ENCODE measurements at places on chromosomes 16 and 17.
A peak's percentile ranks its signal among the peaks of the same experiment; 100 is the strongest.

DNA sequence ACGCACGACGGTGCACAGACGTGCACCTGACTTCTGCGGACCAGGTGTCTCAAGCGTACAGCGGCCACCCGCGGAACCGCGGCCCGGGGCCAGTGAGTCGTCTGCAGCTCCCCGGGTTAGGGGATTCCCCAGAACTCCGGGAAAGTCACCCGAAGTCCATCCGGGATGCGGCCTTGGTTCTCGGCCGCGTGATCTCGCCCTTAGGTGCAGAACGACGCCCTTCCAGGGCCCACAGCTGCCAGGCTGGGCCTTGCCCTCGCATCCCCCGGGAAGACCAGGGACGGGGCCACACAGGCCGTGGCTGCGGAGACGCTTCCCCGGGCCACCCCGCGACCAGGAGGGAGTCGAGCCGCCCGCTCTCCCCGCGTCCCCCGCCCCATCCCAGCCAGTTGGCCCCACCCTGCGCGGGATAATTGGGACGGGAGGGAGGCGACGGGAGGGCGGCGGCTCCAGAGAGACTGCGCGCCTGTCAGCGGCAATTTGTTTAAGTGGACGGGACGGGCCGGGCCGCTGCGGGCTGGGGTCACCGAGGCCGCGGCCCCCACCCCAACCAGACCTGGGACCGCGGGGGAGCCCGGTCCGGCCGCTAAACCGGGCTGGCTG, 3.6 kb upstream of the TBX2 start:
- no peak for DNase-seq

GRCh38 chr16:7805686-7806396, 473.2 kb downstream of the RBFOX1 start:
- DNase-seq, result no peak

- DNase-seq, result no peak
Measured at GRCh38 chr16:69644790-69645189, 79.0 kb downstream of the NFAT5 start.

DNA sequence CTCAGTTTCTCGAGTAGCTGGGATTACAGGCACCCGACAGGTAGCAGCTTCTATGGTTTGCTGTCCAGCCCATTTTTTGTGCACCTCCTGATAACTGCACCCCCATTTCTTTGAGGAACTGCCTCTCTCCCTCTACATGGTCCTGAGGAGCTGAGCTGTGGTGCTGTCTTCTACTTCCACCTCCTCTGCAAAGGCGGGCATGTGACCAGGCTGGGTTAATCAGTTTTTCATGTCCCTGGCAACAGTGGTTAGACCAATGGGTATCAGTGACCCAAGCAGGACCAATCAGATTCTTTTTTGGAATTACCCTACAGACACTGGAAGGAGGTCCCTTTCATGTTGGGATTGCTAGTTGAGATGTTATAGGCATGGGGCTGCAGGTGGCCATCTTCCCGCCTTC, 41.3 kb downstream of the TBX21 start:
- no peak for DNase-seq

DNA sequence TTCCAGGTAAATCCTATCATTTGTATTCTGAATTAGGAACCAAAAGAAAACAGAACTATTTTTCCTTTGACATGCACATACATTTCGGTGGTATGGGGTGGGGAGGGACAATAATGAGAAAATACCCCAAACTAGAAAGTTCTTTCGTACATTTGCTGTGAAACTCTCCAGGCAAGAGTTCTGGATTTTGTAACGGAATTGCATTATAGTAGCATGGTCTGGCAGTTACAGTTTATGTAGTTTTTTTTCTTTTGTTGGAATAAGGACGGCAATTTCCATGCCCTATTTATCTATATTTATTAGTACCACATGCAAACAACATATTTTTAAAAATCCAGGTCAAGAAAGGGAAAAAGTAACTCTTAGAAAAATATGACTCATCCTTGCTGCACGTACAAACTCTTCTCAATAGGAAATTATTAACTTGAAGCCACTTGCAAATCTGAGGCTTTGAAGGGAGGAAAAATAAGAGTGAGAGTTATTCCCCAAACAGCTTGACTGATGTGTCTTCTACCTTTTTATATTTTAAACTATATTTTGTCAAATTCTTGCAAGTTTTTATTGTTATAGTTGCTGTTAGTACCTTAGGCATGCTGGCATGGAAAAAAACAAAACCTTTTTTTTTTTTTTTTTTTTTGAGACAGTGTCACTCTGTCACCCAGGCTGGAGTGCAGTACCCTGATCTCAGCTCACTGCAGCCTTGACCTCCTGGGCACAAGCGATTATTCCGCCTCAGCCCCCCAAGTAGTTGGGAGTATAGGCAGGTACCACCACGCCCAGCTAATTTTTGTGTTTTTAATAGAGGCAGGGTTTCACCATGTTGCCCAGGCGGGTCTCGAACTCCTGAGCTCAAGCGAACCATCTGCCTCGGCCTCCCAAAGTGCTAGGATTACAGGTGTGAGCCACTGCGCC, 69.3 kb downstream of the WWP2 start:
- DNase-seq, result no peak

GRCh38 chr17:57608369-57609124, 136.6 kb downstream of the CCDC182 start:
- DNase-seq, result no peak

GRCh38 chr16:11631214-11631613, 37.0 kb upstream of the SNN start:
- no peak for DNase-seq

DNA sequence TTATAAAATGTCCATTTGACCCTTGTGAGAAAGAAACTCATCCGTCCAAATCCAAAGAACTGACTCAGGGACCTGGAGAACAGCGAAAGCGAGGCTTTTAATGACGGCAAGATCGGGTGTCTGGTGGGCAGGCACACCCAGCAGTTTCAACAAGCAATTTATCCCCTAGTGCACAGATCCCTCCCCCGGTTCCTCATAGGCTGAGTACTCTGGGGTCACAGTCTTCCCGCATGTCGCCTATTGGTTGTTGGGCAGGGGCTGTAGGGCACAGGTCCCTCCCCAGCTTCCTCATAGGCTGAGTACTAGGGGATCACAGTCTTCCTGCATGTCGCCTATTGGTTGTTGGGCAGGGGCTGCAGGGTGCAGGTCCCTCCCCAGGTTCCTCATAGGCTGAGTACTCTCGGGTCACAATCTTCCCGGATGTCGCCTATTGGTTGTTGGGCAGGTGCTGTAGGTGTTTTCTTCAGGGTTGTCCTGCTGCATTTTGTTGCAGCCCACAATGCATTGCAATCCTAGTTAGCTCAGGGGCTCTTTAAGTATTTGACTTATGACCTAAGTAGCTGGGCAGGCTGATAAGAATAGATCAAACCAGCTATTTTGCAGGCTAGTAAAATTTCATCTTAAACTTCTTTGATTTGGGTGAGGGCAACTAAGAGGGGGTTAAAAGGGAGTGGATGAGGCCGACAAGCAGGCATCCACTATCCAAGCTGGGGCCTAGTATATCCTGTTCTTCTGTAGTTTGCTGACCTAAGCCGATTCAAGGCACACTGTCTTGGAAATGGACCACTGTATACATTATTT, 3.6 kb upstream of the UTS2R start:
- no peak for DNase-seq

DNA sequence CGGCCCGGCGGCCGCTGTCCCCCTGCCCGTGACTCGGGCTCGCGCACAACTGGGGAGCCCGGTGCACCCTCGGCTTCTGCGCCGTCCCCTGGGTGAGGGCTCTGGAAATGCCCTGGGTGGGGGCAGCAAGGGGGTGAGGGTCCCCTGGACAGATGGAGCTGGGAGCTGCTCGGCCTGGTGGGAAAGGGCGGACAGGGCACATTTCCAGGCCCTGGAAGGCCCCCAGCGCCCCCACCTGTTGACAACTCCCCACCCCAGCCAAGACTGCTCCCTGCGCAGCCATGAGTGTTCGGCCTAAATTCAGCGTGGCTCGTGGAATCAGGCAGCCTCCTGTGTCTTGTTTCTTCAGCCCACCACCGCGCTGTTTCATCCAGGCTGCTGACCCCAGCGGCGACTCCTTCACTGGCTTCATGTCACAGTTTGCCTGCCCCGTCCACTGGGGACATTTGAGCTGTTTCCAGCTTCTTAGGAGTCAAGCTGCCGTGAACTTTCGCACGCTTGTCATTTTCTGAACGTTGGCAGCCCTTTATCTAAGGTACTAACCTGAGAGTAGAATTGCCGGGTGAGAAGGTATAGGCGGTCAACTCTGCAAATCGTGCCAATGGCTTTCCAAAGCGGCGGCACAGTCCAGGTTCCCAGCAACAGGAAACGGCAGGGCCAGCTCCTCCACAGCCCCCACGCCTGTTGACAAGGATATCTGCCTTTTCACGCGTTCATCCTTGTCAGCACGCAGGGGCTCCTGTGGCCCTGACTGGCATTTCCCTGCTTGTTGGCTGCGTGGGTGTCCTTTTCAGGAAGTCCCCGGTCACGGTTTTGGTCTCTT, 895 bp downstream of the UTS2R start:
- DNase-seq, result no peak

DNA sequence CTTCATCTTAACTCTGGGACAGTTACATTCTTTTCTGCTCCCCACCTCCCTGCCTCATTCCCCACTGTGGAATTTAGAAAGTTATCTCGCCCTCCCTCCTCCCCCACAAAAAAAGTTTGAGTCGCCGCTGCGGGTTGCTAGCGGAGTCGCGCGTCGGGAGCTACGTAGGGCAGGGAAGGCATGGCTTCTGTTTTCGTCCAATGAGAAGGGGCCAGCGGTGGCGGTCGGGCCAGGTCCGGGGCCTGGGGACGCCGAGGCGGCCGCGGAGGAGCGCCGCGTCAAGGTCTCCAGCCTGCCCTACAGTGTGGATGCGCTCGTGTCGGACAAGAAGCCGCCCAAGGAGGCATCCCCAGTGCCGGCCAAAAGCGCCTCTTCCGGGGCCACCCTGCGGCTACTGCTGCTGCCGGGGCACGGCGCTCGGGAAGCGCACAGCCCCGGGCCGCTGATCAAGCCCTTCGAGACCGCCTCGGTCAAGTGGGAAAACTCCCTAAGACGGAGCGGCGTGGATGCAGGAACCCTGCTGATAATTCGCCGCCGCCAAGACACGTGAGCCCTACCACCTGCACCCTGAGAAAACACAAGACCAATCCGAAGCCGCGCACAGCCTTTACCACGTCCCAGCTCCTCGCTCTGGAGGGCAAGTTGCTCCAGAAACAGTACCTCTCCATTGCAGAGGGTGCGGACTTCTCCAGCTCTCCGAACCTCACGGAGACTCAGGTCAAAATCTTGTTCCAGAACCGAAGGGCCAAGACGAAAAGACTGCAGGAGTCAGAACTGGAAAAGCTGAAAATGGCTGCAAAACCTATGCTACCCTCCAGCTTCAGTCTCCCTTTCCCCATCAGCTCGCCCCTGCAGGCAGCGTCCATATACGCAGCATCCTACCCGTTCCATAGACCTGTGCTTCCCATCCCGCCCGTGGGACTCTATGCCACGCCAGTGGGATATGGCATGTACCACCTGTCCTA, 8.9 kb downstream of the OR4D1 start:
- no peak for DNase-seq

GRCh38 chr16:17607075-17607509, 136.3 kb upstream of the XYLT1 start:
- DNase-seq, result no peak

DNA sequence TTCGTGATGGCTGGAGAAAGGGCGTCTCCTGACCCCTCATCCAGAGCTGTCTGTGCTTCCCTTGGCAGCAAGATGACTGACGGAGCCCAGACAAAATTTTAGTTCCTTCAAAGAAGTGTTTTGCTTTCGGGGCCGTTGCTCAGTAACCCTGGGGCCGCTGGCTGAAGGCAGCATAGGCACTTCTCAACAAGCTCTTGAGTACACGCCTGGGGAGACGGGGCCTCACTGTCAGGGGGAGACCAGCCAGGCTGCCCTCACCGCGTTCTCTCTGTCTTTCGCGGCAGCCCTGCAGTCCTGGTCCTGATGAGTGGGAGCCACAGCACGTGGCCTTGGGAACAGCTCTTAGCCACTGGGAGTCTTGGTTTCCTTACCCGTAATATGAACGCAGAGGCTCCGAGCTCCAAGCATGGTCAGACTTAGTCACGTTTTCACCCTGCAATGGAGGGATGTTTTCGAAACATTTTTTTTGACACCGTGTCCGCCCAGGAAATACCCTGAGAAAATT, 86.0 kb downstream of the IRF8 start:
- DNase-seq, result no peak

DNA sequence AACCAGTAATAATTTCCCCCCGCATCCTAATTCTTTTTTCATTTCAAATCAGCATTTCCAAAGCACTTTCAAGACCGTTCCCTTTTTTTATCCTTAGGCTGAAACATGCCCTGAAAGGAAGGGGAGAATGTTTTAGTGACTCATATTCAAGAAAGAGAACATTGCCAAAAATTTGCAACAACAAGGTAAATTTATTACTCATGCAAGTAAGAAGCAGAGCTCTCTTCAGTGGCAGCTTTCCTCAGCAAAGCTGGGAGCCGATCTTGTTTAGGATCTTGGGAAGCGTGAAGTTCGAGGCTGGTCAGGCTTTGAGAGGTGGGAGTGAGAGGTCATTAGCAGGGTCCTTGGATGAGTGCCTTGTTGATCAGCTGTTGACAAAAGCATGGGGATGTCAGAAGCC, 129.5 kb downstream of the PRKCA start:
- DNase-seq, result peak; percentile 64

- no peak for DNase-seq
Measured at GRCh38 chr16:9027070-9027799, 63.5 kb upstream of the USP7 start.

- DNase-seq, result no peak
Measured at GRCh38 chr17:19410875-19411620, at the start of gene RNF112. TSS of gene RNF112 (plus strand) at chr17:19411232. CDS start at chr17:19411409, 177 bp downstream.

GRCh38 chr16:69936252-69936651, 14.9 kb upstream of the CLEC18A start:
- no peak for DNase-seq

DNA sequence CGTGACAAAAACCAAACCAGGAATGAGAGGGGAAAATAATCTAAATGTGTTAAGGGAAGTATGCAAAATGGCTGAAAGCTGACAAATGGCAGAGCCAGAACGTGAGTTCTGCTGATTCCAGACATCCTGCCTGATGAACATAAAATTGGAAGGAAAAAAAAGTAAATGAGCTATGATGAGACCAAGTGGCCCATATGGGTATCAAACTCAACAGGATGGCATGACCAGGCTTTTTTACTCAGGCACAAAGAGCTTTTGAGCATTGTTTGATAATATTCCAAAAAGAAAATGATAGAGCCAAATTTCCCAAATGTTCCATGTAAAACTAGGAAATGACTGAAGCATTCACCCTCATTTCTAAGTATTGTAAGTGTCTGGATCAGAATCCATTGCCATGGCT, 449.2 kb downstream of the CDH13 start:
- DNase-seq, result no peak
